ENCODE measurements at places on chromosomes 16 and 17.
A peak's percentile ranks its signal among the peaks of the same experiment; 100 is the strongest.

DNA sequence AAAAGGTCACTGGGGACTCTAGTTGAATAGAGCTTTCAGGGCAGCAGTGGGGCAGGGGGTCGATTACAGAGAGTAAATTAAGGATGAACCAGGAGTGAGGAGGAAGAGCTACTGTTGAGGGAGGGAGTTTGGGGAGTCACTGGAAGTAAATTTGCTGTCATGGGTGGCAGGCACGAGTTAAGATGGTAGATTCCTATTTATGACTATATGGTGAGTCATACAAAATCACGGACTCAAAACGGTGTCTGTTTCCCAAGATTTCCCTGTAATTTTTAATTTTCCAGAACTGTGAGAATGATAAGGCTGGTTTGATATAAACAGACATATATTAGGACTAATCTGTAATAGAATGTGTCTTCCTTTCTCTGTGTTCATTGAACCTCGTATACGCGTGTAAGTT is 287.6 kb upstream of the GOT2 start:
- no peak for DNase-seq

DNA sequence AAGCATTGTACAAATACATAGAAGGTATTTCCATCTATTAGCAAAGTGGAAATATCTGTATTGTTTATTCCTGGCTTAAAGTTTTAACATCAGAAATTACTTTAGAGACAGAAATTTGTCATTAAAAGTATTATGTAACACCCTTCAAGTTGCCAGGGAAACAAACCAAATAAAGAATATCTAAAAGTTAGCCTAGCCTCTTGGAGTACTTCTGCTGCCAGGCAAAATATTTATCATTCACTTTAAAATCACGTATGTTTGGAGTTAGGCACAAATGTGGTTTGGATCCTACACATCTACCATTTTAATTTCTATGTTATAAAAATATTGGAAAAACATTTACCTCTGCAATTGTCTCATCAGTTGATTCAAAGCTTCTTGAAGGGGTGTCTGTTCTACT is 14.7 kb downstream of the BRD7 start:
- no peak for DNase-seq

DNA sequence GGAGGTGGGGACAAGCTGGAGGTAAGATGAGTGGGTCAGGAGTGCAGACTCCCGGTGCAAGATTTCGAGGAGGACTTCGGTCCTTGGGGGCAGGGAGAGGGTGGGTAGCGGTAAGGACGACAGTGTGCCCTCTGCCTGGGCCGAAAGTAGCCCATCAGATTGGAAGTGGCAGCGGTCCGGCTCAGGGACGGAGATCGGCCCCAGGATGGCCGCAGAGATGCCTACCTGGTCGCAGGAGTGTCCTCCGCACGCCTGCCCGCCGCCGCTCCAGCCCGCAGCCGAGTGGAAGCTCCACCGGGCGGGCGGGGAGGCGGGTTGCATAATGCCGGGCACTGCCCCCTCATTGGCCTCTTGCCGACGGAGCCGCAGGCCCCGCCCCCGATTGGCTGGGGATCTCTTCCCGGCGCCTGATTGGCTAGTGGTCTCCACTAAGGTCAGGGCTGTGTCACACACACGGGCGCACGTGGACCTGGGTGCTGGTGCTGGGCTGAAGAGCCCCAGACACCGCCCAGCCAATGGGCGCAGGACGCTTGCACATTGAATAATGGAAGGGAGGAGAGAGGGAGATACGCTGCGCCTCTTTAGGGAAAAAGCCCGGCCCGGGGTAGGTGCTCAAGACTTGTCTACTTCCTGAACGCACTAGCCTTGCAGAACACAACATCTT is at the start of gene PER1:
Gene PER1, minus strand, starts transcription at position 293 of the 664 bp plus-strand sequence. CDS start 1,698 bp downstream, outside the sequence.
- DNase-seq, result peak; percentile 91

DNA sequence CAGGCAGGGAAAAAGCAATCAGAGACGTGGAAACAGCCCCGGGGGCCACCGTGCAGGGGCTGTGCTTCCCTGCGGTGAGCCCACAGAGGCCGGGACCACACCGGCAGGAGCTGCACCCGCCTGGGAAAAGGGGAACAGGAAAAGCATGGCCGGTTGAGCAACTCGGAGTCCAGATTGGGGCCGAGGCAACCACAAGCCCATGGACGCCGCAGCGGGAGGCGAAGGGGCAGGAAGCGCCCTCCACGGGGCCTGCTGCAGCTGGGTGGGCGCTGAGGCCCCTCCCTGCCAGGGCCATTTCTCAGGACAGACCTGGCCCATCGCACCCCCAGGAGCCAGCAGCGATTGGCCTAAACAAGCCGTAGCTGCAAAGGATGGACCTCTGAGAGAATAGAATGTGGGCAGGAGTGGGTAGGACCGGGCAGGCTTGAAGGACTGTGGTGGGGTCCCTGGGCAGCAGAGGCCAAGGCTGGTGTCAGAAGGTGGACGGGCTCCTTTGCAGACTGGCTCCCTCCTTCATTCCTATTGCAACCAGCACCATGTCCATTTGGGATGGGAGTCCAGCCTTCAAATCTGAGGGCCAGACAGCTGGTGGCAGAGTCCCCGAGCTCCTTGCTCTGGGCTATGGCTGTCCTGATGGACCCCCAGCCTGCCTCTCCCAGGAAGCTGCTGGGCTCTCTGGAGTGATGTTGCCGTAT is 30.4 kb downstream of the COX4I1 start:
- DNase-seq, result peak; percentile 65

- DNase-seq, result peak; percentile 53
These were observed 47.0 kb upstream of the GSG1L start for GRCh38 chr16:28110479-28110878.

GRCh38 chr17:52938623-52939230 is 780.2 kb upstream of the CA10 start:
- DNase-seq, result no peak

DNA sequence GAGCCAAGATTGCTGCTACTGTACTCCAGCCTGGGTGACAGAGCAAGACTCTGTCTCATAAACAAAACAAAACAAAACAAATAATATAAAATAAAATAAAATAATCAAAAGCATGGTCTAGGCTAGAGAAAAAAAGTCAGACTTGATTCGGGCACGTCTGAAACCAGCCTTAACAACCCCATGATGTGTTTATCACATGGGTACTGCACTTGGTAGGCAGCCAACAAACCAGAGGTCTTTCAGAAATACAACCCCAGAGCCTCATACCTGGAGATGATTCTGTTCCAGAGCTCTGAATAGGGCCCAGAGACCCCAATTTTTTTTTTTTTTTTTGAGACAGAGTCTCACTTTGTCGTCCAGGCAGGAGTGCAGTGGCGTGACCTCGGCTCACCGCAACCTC is 9.6 kb upstream of the HAPSTR1 start:
- no peak for DNase-seq

- DNase-seq, result no peak
These were observed 192.4 kb upstream of the GSE1 start for GRCh38 chr16:85420501-85421337.

GRCh38 chr17:70109497-70109896 is 34.5 kb downstream of the KCNJ16 start:
- no peak for DNase-seq

- no peak for DNase-seq
These were observed 30.0 kb downstream of the USP32 start for GRCh38 chr17:60361889-60362288.

DNA sequence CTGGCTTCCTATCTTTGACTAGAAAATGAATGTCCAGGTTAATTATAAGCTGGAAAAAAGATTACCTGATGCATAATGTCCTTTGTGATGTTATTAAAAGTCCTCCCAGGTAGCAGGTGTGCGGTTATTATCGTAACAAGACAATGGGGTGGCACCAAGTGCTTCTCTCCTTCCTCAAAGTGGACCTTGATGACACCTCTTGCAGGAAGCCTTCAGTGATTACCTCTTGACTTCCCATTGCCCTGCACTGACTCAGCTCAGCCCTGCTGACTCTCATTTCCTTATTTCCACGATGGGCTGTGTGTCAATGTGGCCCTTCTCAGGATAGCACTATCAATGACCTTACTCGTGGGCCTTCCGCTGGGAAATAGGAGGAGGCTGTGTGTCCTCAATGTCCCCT is 477.4 kb upstream of the CCL2 start:
- no peak for DNase-seq

GRCh38 chr16:81850197-81850944 is 71.3 kb downstream of the PLCG2 start:
- DNase-seq, result no peak

- no peak for DNase-seq
These were observed 606.3 kb downstream of the MAF start for GRCh38 chr16:78994135-78994745.

GRCh38 chr16:64445245-64445644 is 676.6 kb downstream of the CDH11 start:
- no peak for DNase-seq

DNA sequence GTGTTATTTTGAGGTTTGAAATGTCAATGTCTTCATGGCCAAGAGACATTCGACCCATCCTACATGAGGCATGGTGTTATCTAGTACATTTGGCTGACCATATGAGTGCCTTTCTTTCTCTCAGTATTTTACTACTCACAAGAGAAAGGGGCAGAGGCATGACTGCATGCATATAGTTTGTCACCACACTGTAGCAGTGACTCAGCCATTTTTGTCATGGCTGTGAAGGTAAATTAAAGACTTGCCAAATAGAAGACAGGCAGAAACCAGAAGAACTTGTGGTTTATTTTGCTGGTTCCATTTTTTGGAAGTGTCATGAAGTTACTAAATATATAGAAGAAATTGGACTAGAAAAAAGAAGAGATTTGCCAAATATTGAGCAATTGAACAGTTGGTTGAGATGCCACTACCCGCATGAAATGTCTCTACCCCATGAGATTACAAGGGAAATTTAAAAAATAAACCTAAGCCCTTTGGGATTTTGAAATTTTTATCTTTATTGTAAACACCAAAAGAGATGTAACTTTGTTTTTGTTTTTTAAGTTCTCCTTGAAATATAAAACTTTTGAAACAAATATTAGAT is 170.3 kb downstream of the CHD9 start:
- no peak for DNase-seq

All from pons (tissue), 1 donor.